Activated CD4-positive, alpha-beta memory T cell treated with anti-CD3 and anti-CD28 coated beads for 36 hours (primary cell): ENCODE measurements at places on chromosomes 7 and 10. TPM values are rescaled to one million over a fixed set of nuclear protein-coding genes. Genes with fewer than 3 reads are reported as not detected.
A peak's percentile ranks its signal among the peaks of the same experiment; 100 is the strongest.

C10orf53 gene
- total RNA-seq, result not detected

PON3 gene
- not detected for total RNA-seq

LFNG gene
- 33.1 TPM for total RNA-seq

KNDC1 gene
- total RNA-seq, result 0.70 TPM

MICU1 gene
- 41.2 TPM for total RNA-seq

CUZD1 gene
- total RNA-seq, result 1.0 TPM

ASZ1 gene
- not detected for total RNA-seq

TMEM184A gene
- not detected for total RNA-seq

PLEKHS1 gene
- not detected for total RNA-seq

DNA sequence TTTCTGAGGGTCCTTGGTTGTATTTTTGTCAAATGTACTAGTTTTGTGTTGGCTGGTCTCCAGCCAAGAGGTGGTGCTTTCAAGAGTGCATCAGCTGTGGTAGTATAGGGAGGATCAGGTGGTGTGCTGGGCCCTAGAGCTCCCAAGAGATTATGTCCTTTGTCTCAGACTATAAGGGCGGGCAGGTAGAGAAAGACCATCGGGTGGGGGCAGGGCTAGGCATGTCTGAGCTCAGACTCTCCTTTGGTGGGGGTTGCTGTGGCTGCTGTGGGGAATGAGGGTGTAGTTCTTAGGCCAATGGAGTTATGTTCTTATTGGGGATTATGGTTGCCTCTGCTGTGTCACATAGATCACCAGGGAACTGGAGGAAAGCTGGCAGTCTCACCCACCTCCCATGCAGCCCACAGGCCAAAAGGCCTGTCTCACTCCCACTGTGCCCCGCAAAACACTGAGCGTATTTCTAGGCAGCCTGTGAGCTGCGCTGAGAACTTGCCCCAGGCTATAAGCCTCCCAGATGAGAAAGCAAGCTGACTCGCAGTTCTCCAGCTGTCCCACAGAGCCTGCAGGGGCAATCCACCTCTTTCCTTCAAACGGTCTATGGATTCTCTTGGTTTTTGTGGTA, 1066.7 kb downstream of the GRM8 start:
- H3K4me1 ChIP-seq, result no peaks in the 10 kb centered on the region
- no peak for DNase-seq
- no peak overlapping the region for H3K27ac ChIP-seq
- H3K36me3 ChIP-seq, result no peaks in the 10 kb centered on the region

DNA sequence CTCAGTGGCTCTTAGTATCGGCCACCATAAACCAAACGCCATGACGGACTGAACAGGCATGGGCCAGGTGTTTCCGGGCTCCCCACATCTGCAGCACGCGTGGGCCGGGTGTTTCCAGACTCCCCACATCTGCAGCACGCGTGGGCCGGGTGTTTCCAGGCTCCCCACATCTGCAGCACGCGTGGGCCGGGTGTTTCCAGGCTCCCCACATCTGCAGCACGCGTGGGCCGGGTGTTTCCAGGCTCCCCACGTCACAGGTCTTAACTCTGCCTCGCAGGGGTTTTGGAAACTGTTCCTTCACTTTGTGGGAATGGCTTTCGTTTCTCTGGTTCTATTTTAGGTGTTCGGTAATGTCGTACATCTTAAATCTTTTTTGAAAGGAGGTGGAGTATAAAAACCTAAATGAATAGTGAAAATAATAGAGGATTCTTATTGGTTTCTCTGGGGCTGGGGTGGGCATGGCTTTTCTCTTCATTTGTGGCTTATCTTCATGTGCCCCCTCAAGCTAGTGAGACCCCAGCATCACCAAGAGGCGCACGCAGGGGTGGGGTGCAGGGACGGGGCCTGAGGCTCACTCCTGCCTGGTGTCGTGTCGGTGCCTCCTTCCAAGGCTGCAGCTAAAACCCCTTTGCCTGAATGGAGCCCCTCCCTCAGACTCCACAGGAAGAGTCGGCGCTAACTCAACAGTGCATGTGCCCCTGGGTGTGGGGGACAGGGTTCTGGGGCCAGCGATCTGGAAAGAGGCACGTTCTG, 126.3 kb downstream of the WDR37 start:
- H3K4me3 ChIP-seq, result no peak overlapping the region
- DNase-seq, result peak; percentile 11
- peaks cover 3% of the 10 kb centered on the region for H3K27me3 ChIP-seq
- no peak overlapping the region for H3K27ac ChIP-seq
- H3K4me1 ChIP-seq, result no peaks in the 10 kb centered on the region

- H3K27ac ChIP-seq, result peak overlapping the region; percentile 55
- peak; percentile 74 for DNase-seq
- H3K36me3 ChIP-seq, result no peaks in the 10 kb centered on the region
- H3K27me3 ChIP-seq, result no peaks in the 10 kb centered on the region
These were observed 232.2 kb downstream of the DNAJB6 start for GRCh38 chr7:157568770-157569584.

DNA sequence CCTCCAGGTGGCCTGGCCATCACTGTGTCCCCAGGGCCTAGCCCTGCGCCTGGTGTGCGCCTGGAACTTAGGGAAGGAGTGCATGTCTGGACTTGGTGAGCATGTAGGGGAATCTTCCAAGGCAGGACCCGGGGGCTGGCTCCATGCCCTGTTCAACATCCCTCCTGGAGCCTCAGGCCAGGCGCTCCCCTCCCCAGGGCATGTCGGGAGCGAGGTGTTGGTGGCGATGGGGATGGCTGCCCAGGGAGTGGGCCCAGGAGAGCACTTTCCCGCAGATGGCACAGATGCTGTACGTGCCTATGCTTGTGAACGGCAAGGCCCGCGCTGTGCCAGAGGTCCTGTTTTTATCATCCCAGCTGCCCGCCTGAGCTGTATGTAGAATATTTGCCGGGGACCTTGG, 55.0 kb downstream of the CDH23 start:
- DNase-seq, result no peak
- no peaks in the 10 kb centered on the region for H3K36me3 ChIP-seq
- no peak overlapping the region for H3K4me3 ChIP-seq
- no peak overlapping the region for H3K27ac ChIP-seq
- no peaks in the 10 kb centered on the region for H3K4me1 ChIP-seq

DNA sequence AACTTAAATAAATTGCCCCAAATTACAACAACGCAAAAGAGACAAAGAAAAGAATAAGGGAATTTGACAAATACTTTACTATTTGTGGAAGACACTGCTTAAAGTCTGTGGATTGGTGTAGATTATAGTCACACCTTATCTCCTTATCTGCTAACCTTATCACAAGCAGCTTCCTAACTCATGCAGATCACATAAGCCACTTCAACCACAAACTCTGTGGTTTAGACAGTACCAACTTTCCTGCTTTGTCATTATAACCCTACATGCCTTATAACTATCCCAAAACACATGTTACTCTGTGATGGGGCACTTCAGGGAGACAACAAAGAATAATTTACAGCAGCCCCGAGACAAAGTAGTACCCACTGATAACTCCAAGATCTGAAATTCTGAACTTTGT, 41.5 kb upstream of the PPP3CB start:
- H3K27ac ChIP-seq, result no peak overlapping the region
- no peaks in the 10 kb centered on the region for H3K27me3 ChIP-seq
- peaks cover 14% of the 10 kb centered on the region for H3K4me1 ChIP-seq
- no peak overlapping the region for H3K4me3 ChIP-seq
- peaks cover 4% of the 10 kb centered on the region for H3K36me3 ChIP-seq

DNA sequence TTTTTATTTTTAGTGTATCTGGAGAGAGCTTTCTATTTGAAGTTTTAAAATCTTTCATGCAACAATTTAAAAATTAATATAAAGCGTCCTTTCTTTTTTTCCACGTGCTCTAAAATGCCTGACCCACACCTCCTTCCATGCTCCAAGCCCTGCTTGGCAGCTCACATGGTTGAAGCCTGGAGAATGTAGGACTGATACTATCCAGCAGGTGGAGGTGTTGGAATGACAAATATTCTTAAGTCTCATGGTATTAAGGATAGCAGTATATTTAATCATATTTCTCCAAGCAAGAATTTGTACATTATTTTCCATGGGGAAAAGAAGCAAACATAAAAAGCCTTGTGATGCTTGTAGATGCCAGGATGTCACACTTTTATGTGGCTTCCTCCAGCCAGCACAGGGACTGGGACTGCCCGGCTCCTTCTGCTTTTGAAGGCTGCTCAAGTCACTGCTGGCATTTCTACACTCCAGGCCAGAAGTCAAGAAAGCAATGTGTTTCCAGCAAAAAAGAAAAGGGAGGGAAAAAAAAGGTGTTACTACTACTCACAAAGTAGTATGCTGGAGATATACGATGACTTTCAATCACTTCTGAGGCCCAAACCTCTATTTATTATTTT, 49.7 kb downstream of the BZW2 start:
- H3K27ac ChIP-seq, result no peak overlapping the region
- peaks cover 69% of the 10 kb centered on the region for H3K36me3 ChIP-seq
- no peaks in the 10 kb centered on the region for H3K4me1 ChIP-seq
- no peak for DNase-seq
- H3K27me3 ChIP-seq, result no peaks in the 10 kb centered on the region
- H3K4me3 ChIP-seq, result no peak overlapping the region

GRCh38 chr10:132590752-132591121, 53.1 kb downstream of the INPP5A start:
- H3K4me3 ChIP-seq, result no peak overlapping the region
- H3K27me3 ChIP-seq, result no peaks in the 10 kb centered on the region
- no peak for DNase-seq

DNA sequence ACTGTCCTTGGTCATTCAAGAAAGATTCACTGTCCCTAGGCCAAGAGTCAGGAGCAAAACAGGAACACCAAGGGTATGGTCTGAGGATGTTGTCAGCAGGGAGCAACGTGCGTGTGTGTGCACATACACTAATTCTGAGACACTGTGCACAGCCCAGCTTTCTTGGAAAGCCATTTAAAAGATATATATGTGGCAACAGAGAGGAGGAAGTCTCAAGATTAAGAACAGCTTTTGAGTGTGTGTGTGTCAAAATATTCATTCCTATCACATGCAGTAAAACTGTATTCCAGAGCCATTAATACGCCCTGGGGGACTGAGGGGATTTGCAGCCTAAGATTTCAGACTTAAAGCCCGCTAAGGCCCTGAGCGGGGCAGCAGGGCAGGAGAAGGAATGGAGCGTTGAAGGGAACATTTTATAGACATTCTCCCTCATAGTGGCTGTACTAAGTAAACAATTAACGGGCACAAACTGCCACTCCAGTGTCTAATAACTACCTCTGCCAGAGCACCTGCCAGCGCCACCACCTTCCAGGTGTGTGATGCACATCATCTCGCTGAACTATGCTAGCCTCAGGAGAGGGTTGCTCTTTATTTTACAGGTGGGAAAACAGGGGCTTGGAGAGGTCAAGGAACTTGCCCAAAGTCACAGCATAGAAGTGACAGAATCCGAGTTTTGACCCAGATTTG, 2.0 kb downstream of the NOD1 start:
- H3K4me1 ChIP-seq, result peaks cover 70% of the 10 kb centered on the region
- no peak overlapping the region for H3K27ac ChIP-seq
- H3K36me3 ChIP-seq, result peaks cover 4% of the 10 kb centered on the region
- H3K4me3 ChIP-seq, result no peak overlapping the region
- no peaks in the 10 kb centered on the region for H3K27me3 ChIP-seq
- no peak for DNase-seq

GRCh38 chr7:19713676-19714075, 4.8 kb upstream of the POLR1F start:
- no peak overlapping the region for H3K4me3 ChIP-seq
- no peak overlapping the region for H3K27ac ChIP-seq
- H3K4me1 ChIP-seq, result peaks cover 12% of the 10 kb centered on the region
- peaks cover 4% of the 10 kb centered on the region for H3K27me3 ChIP-seq
- peak; percentile 39 for DNase-seq

DNA sequence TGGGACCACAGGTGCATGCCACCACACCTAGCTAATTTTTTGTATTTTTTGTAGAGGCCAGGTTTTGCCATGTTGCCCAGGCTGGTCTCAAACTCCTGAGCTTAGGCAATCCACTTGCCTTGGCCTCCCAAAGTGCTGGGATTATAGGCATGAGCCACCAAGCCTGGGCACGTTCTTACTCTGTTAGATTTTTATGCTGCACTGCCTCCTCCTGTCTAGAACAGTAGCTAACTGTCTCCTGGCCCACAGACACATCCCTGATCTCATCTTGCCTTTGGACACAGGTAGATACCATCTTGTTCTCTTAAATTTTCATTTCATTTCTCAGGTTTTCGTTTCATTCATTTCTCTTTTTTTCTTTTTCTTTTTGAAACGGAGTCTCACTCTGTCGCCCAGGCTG, 41.1 kb downstream of the BLVRA start:
- DNase-seq, result no peak
- H3K27ac ChIP-seq, result no peak overlapping the region
- H3K4me1 ChIP-seq, result no peaks in the 10 kb centered on the region
- peaks cover 8% of the 10 kb centered on the region for H3K36me3 ChIP-seq
- H3K4me3 ChIP-seq, result no peak overlapping the region
- H3K27me3 ChIP-seq, result no peaks in the 10 kb centered on the region

GRCh38 chr10:20271490-20271889, 455.3 kb downstream of the PLXDC2 start:
- H3K4me1 ChIP-seq, result no peaks in the 10 kb centered on the region
- H3K27me3 ChIP-seq, result no peaks in the 10 kb centered on the region
- no peak overlapping the region for H3K27ac ChIP-seq
- DNase-seq, result no peak

- no peaks in the 10 kb centered on the region for H3K4me1 ChIP-seq
- no peak for DNase-seq
- H3K4me3 ChIP-seq, result no peak overlapping the region
- no peak overlapping the region for H3K27ac ChIP-seq
- no peaks in the 10 kb centered on the region for H3K36me3 ChIP-seq
These were observed 40.0 kb upstream of the PAPSS2 start for GRCh38 chr10:87619705-87620104.

DNA sequence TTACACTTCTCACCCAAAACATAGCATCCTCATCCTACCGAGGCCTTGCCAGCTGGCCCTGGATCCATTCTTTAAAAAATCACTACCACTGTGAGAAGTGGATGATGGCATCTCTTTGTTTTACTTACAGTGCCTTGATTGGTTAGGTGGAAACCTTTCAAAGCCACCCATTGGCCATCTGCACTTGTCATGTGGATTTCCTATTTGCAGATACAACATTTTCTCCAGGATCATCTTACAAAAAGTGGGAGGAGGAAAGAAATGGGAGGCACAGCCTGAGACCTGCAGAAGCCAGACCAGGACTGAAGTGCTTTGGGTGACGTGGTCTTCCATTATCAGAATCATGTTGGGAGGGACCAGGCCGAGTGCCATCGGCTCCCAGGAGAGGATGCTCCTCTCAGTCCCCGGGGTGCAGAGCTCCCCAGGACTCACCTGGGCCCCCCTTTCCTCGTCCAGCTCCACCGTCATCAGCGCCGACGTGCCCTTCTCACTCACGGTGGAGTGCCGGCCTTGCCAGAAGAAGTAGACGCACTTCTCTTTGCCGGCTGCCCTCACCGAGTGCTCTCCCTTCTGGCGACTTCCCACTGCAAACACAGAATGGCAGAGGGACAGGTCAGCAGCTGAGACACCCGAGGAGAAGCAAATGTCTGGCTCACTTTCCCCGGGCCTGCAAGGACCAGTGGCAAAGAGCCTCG, 161.2 kb downstream of the SVIL start:
- no peak for DNase-seq
- no peak overlapping the region for H3K4me3 ChIP-seq
- no peaks in the 10 kb centered on the region for H3K4me1 ChIP-seq
- H3K27ac ChIP-seq, result no peak overlapping the region

- peaks cover 17% of the 10 kb centered on the region for H3K36me3 ChIP-seq
- no peak overlapping the region for H3K4me3 ChIP-seq
These were observed 131.5 kb downstream of the ATE1 start for GRCh38 chr10:121796342-121796741.
